ENCODE measurements at places on chromosomes 3 and 15. TPM values are rescaled to one million over a fixed set of nuclear protein-coding genes. Genes with fewer than 3 reads are reported as not detected.

The UPK1B gene
- not detected for total RNA-seq

The INSYN1 gene
- total RNA-seq = 5.0 TPM

The HTR3D gene
- not detected for total RNA-seq

The ARGFX gene
- total RNA-seq = not detected

The IL5RA gene
- not detected for total RNA-seq

The BOC gene
- 37.3 TPM for total RNA-seq

The TMCO5A gene
- total RNA-seq = not detected

The MASP1 gene
- 3.2 TPM for total RNA-seq

The SLC2A2 gene
- total RNA-seq = 0.26 TPM

The FBXL22 gene
- total RNA-seq = 1.0 TPM

The CCDC32 gene
- total RNA-seq = 23.7 TPM

The KCNAB1 gene
- 3.6 TPM for total RNA-seq

The SERF2 gene
- total RNA-seq = 932 TPM

The DOCK3 gene
- total RNA-seq = 0.51 TPM

The AQP9 gene
- total RNA-seq = 21.1 TPM

The SLC12A8 gene
- 2.3 TPM for total RNA-seq

The NOP10 gene
- 157 TPM for total RNA-seq

The BCL2A1 gene
- 18.1 TPM for total RNA-seq

The UTS2B gene
- 1.1 TPM for total RNA-seq

The HIGD2B gene
- not detected for total RNA-seq

The PLEKHO2 gene
- 87.5 TPM for total RNA-seq

The CSTA gene
- 28.7 TPM for total RNA-seq

The CFAP91 gene
- total RNA-seq = 0.39 TPM

The RARRES1 gene
- 578 TPM for total RNA-seq

The MAN2A2 gene
- total RNA-seq = 104 TPM

The SLC24A5 gene
- not detected for total RNA-seq
